ENCODE measurements at places on chromosomes 3 and 15.

DNA sequence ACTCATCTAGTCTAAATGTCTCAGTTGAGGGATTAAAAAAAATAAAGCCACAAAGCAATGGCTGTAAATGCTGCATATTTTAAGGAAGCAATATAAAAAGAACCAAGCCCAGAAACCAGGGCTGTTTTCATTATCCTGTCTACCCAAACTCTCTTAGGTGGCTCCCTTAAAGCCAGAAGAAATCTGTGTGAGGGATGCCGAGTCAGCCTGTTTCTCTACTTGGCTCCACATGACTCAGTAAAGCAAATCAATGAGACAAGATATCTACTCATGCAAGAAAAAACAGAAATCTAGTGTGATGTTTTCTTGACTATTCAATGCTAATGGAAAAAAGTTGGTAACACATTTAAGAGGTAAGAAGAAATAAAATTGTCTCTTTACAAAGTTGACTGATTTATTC is 296.2 kb downstream of the ZBTB20 start:
- no peak for DNase-seq
- H3K4me3 ChIP-seq = no peak overlapping the region
- no peaks in the 10 kb centered on the region for H3K36me3 ChIP-seq
- H3K27ac ChIP-seq = no peak overlapping the region
- H3K27me3 ChIP-seq = no peaks in the 10 kb centered on the region

- H3K4me1 ChIP-seq = peaks cover 41% of the 10 kb centered on the region
- no peak for DNase-seq
- no peaks in the 10 kb centered on the region for H3K36me3 ChIP-seq
- H3K4me3 ChIP-seq = no peak overlapping the region
- no peak overlapping the region for H3K27ac ChIP-seq
These were observed 70.7 kb downstream of the CD200R1L start for GRCh38 chr3:112776000-112776399.

GRCh38 chr3:150639262-150639661 is 36.1 kb downstream of the SELENOT start:
- H3K4me1 ChIP-seq = peaks cover 2% of the 10 kb centered on the region
- no peak for DNase-seq
- no peak overlapping the region for H3K4me3 ChIP-seq
- no peaks in the 10 kb centered on the region for H3K36me3 ChIP-seq
- H3K27me3 ChIP-seq = no peaks in the 10 kb centered on the region

GRCh38 chr3:50374363-50375257 is 15.3 kb upstream of the TMEM115 start:
- H3K27ac ChIP-seq = no peak overlapping the region
- DNase-seq = no peak
- peaks cover 3% of the 10 kb centered on the region for H3K27me3 ChIP-seq
- H3K36me3 ChIP-seq = no peaks in the 10 kb centered on the region
- no peak overlapping the region for H3K4me3 ChIP-seq
- peaks cover 31% of the 10 kb centered on the region for H3K4me1 ChIP-seq
